ENCODE measurements at places on chromosomes 1 and 21. TPM values are rescaled to one million over a fixed set of nuclear protein-coding genes. Genes with fewer than 3 reads are reported as not detected.

DNA sequence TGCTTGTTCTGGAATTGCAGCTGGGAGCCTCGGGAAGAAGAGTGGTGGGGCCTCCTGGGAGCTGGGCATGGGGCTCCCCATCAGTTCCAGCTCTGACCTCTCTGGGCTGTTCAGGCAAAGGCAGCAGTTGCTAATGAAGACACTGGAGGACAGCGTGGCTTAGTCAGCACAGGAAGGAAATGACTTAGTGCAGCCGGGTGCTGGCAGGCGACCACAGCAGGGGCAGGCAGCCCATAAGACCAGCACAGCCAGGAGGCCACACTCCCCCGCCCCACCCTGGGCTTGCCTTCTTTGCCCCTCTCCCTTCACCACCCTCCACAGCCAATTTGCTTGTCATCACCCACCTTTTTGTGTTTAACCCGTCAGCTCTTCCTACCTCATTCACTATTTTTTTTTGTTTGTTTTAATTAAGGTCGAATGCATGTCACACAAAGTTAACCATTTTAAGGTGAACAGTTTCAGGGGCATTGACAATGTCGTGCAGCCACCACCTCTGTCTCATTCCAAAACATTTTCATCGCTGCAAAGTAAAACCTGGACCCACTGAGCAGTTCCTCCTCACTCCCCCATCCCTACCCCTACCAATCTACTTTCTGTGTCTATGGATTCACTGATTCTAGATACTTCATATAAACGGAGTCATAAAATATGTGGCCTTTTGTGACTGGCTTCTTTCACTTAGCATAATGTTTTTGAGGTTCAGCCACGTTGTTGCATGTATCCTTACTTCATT lies 10.9 kb downstream of the OLIG2 start:
- peaks cover 4% of the 10 kb centered on the region for H3K27me3 ChIP-seq
- H3K4me1 ChIP-seq: peaks cover 8% of the 10 kb centered on the region
- no peak overlapping the region for H3K4me3 ChIP-seq
- H3K36me3 ChIP-seq: no peaks in the 10 kb centered on the region

GRCh38 chr1:190277107-190277506 lies 200.6 kb downstream of the BRINP3 start:
- no peaks in the 10 kb centered on the region for H3K4me1 ChIP-seq
- H3K27ac ChIP-seq: no peak overlapping the region
- no peak overlapping the region for H3K4me3 ChIP-seq
- no peak for DNase-seq

GRCh38 chr1:33410091-33410701 lies 20.7 kb downstream of the PHC2 start:
- peaks cover 29% of the 10 kb centered on the region for H3K27me3 ChIP-seq
- H3K4me3 ChIP-seq: no peak overlapping the region
- no peaks in the 10 kb centered on the region for H3K36me3 ChIP-seq
- no peak overlapping the region for H3K27ac ChIP-seq

- H3K4me1 ChIP-seq: no peaks in the 10 kb centered on the region
- H3K36me3 ChIP-seq: no peaks in the 10 kb centered on the region
- DNase-seq: no peak
- H3K27ac ChIP-seq: no peak overlapping the region
These were observed 10.1 kb downstream of the FMO1 start for GRCh38 chr1:171258429-171258828.

DNA sequence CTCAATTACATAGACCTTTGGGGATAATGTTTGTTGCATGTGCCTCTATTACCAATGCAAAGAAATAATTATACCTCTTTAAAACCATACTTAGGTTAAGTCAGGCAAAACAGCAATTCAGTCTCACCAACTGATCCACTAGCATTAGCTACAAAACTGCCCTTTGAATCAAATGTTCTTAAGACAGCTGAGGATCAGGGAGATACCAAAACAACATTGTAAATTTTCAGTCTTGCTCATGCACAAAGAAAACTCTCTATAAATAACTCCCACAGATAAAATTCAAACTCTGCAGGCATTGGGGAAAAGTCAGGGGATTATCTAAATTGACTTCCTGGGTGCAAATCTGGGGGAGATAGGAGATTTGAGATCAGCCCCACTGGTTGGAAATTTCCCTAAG lies 100.9 kb upstream of the DPT start:
- DNase-seq: no peak
- no peaks in the 10 kb centered on the region for H3K4me1 ChIP-seq
- H3K36me3 ChIP-seq: no peaks in the 10 kb centered on the region
- H3K4me3 ChIP-seq: no peak overlapping the region
- H3K27ac ChIP-seq: no peak overlapping the region
- H3K27me3 ChIP-seq: no peaks in the 10 kb centered on the region

GRCh38 chr1:242568666-242569065 lies 44.2 kb upstream of the PLD5 start:
- DNase-seq: no peak
- H3K27ac ChIP-seq: no peak overlapping the region
- H3K36me3 ChIP-seq: no peaks in the 10 kb centered on the region
- H3K4me3 ChIP-seq: no peak overlapping the region
- no peaks in the 10 kb centered on the region for H3K27me3 ChIP-seq
- no peaks in the 10 kb centered on the region for H3K4me1 ChIP-seq

DNA sequence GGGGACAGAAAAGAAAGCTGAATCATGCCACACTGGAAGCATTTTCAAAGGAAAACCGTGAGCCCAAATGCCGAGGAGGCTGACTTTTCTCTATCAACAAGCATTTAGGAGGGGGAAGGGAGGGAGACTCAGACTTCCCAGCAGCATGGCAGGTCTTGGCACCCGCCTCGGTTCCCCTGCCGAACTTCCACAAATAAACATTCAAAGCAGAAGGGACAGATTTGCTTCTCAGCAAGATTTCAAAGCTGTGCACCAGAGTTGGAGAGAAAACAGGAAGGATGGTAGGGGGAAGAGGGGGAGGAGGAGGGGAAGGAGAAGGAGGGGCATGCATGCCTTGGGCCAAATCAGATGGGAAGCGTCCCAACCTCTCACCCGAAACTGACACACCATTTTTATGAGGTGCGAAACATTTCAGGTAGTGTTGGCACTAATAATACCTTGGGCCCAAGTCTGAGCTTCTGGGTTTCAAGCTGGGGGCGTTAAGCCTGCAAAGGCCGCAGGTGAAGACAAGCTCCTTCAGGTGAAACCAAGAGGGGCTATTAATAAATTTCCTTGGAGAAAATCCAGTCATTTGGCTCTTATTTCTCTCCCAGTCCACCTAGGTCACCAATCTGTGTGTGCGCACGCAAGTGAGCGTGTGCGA lies 26.4 kb downstream of the ABCA4 start:
- H3K36me3 ChIP-seq: no peaks in the 10 kb centered on the region
- no peak for DNase-seq

The C1orf53 gene
- not detected for polyA plus RNA-seq

DNA sequence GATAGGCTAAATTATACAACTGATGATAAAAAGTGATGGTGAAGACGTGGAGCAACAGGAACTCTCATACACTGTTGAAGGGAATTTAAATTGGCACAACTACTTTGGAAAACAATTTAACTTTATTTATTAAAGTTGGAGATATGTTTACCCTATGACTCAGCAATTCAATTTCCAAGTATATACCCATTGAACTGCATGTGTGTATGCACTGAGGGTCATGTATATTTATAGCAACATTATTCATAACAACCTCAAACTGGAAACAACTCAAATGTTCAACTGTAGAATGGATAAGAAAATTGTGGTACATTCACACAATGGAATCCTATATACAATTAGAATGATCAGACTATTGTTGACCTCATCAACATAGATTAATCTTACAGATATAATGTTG lies 16.5 kb upstream of the BCAS2 start:
- H3K36me3 ChIP-seq: no peaks in the 10 kb centered on the region
- no peak overlapping the region for H3K4me3 ChIP-seq
- H3K27ac ChIP-seq: no peak overlapping the region
- no peaks in the 10 kb centered on the region for H3K4me1 ChIP-seq
- peaks cover 13% of the 10 kb centered on the region for H3K27me3 ChIP-seq
- no peak for DNase-seq

The KIAA1614 gene
- 0.02 TPM for polyA plus RNA-seq

DNA sequence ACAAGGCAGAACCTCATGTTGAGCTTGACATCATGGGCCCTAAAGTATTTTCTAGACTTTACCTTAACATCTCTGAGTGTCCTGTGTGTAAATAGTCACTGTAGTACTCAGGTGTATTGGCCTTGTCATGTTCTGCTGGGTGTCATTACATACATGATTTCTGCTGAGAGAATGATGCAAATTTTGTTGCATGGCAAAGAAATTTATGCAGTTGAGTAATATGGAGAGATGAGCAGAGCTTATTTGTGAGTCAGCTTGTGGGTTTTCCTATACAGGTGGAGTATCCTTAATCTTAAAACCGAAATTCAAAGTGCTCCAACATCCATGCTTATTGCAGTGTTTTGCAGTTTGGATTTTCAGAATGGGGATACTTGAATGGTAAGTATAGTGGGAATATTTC lies 36.6 kb downstream of the RGL1 start:
- no peaks in the 10 kb centered on the region for H3K36me3 ChIP-seq
- no peaks in the 10 kb centered on the region for H3K27me3 ChIP-seq
- H3K4me3 ChIP-seq: no peak overlapping the region
- peaks cover 12% of the 10 kb centered on the region for H3K4me1 ChIP-seq
- peak; percentile 9 for DNase-seq
- no peak overlapping the region for H3K27ac ChIP-seq

Data from CD4-positive, CD25-positive, alpha-beta regulatory T cell (primary cell).